ENCODE measurements at places on chromosomes 4 and X.
A peak's percentile ranks its signal among the peaks of the same experiment; 100 is the strongest.

DNA sequence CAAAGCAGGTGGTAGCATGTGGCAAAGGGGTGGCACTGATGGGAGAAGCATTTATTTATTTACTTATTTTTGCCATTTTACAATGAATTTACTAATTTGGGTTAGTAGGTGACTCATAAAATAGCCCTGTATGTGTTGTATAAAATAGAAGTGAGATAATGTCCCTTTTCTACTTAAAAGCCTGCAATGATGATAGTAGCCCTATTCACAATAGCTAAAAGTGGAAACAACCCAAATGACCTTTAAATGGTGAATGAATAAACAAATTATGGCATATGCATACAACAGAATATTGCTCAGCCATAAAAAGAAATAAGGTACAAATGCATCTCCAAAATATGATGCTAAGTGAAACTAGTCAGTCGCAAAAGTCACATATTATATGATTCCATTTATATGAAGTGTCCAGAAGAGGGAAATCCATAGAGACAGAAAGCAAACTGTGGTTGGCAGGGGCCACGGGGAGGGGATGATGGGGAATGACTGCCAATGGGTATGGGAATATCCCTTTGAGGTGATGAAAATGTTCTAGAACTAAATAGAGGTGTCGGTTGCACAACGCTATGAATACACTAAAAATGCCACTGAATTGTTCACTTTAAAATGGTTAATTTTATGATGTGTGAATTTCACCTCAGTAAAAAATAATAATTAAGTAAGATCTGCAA, 35.8 kb upstream of the FAM9C start:
- DNase-seq: no peak

DNA sequence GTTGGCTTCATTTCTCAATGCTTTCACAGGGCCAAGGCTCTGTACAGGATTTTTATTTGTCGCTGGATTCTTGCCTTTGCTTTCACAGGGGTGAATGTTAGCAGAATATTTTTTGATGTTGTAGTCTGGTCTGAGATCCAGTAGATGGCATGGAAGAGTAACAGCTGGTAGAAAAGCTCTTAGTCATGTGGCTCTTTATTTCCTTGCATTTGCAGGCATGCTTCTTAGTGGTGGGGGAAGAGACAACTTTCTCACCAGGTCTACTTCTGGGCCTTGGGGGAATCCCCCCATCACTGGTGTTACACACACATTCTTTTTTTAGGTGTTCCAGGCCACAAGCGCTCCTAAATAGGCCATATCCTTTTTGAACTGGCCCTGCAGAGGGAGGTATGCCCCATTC, 58.2 kb upstream of the DKK2 start:
- no peak for DNase-seq

DNA sequence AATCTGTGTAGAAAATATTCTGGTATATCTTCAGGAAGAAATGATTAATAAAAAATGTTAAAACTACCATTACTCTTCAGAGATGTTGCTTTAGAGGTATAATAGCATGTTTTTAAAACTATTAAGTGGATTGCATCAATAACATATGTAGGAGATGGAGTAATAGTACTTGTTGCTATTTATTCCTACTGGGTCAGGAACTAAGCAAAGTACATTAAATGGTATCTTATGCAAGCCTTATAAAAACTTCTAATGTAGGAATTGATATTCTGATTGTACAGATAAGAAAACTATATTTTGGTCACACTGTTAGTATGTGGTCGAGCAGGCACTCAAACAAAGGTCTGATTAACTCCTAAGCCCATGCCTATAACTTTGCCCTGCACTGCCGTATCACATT, 31.4 kb upstream of the PDLIM5 start:
- no peak for DNase-seq

- DNase-seq: no peak
These were observed 137.9 kb upstream of the NALF2 start for GRCh38 chrX:69366183-69366582.

GRCh38 chr4:53197772-53198142, 168.1 kb downstream of the SCFD2 start:
- no peak for DNase-seq

DNA sequence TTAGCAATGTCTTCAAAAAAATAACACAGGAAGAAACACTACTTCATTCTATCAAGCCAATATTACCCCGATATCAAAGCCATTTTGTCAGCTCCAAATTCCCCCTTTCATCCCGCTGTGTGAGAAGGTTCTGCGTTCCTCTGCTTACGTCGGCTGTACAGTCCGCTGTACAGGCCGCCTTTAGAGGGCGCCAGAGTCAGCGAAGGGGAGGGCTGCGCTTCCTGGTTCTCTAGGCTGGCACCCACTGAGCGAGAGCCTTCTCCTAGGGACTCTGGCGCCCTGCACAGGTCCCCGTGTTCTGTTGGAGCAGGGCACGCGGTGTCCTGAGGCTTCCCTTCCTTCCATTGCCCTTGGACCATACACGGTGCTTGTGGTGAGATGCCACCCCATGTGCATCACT, 25.3 kb upstream of the CT45A1 start:
- DNase-seq: peak; percentile 19

- DNase-seq: no peak
These were observed 50.4 kb downstream of the APOO start for GRCh38 chrX:23857363-23857762.

GRCh38 chr4:38382520-38382919, 281.5 kb upstream of the KLF3 start:
- no peak for DNase-seq

- no peak for DNase-seq
These were observed 26.2 kb upstream of the SLC25A6 start for GRCh38 chrX:1417921-1418771.

DNA sequence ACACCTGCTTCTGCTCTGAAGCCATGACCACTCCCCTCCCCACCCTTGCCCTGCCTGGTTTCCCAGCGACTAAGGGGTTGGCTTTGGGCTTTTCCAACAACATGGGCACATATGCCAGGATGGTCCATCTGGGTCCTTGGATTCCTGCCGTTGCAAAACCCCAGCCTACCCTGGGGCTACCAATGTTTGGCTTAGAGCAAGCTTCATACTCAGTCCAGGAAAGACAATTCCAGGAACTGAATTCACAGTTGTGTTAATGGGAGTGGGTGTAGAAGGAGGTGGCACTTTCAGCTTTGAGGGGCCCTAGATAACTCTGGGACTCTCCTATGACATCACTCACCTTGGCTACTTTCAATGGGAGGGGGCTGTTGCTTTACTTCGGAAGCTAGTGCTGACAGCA, 9.0 kb downstream of the FGFBP1 start:
- DNase-seq: no peak

- DNase-seq: no peak
These were observed 159.8 kb downstream of the OR13H1 start for GRCh38 chrX:131703646-131704045.

- DNase-seq: no peak
These were observed 231.3 kb upstream of the STK26 start for GRCh38 chrX:131791608-131792355.

DNA sequence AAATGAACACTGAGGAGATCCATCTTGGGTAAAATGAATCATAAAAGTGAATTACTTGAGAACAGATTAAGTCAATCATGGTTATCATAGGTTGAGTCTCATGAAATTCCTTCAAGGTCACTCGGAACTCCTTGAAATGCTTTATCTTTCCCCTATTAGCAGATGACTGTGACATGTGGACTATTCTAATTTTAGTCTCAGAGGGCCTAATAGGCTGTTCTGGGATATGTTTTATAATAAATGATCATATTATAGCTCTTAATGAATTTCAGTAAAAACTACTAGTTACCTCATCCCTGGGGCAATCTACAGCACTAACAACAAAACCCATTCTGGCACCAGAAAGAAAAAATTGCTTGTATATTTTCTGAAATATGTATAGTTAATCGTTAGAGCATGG, 44.7 kb downstream of the SPATA4 start:
- DNase-seq: no peak

- no peak for DNase-seq
These were observed 1366.3 kb downstream of the STIM2 start for GRCh38 chr4:28226962-28227361.

- no peak for DNase-seq
These were observed 502.8 kb downstream of the CFAP47 start for GRCh38 chrX:36422368-36422767.

GRCh38 chr4:5292101-5292500, 240.8 kb downstream of the STK32B start:
- DNase-seq: no peak

GRCh38 chrX:30649859-30650258, 3.4 kb upstream of the GK start:
- no peak for DNase-seq

DNA sequence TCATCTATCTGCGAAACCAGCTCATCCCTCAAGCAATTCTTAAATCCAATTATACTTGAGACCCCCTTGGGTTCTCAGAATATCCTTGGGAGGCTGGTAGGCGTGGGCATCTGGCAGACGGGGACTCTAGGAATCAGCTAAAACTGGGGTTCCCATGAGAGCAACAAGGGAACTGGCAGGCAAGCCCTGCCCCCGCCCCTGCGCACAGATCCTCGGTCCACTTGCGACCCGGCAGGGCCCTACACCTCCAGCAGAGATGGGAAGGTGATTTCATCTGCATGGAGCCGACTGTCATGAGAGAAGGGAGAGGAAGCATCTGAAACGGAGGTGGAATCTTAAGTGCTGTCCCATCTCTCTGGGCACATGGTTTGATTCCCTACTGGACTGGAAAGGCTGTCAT, 9.9 kb upstream of the C4orf50 start:
- no peak for DNase-seq

- DNase-seq: no peak
These were observed 399.6 kb downstream of the NLGN4X start for GRCh38 chrX:5829060-5829459.

DNA sequence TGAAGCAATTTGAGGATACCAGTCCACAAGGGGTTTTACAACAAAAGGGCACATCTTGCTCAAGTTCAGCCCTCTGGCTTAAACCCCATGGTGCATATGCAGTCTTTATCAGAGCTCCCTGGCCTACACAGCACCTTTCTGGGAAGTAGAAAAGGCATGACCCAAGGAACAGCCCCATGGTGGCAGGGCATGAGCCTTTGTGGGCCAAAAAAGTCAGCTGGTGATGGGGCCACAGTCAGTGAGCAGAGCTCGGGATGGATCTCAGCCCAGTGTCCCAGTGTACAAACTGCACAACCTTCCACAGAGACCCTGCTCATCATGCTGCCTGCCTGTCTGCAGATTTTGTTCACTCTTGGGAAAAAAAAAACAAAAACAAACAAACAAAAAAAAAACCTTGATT, 22.3 kb upstream of the TMEM165 start:
- DNase-seq: no peak

- DNase-seq: peak; percentile 33
These were observed 608 bp downstream of the TAF1 start for GRCh38 chrX:71366674-71367256.

DNA sequence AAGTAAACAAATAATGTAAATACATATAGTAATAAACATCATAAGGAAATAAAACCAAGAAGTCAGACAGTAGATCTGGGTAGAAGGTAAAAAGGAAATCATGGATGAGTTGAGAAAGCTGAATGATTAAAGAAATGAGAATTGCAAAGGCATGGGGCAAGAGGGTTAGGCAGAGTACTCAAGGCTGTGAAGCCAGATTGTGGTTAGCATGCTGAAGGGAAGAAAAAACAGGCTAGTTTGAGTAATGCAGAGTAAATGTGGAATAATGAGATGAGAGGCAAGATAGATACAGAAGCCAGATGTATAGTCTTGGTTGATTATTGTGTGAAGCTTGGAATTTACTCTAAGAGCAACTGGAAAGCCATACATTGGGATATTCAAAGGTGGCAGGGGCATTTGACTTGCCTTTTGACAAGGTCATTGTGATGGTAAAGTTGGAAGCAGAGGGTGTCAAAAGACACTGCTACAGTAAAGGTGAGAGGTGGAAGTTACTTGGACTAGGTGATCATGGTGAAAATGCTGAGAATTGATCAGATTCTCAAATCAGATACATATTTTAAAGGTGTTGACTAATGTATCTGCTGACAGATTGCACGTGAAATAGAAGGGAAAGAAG, 307.0 kb downstream of the FSTL5 start:
- DNase-seq: no peak

- DNase-seq: no peak
These were observed 51.8 kb downstream of the RGS12 start for GRCh38 chr4:3344596-3344995.

DNA sequence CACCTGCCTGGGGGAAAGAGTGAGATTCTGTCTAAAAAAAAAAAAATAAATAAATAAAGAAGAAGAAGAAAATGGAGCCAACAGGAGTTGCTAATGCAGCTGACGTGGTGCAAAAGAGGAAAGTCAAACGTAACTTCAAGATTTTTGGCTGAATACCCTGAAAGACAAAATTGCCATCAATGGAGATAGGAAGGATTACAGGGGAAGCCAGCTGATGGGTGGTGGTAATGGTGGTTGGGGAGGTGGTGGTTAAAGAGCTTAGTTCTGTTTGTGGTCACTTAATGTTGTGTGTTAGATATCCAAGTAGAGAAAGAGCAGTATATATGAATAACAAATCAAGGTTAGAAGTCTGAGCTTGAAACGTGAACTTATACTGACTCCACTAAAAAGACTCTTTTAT, 225.4 kb downstream of the ARHGAP24 start:
- DNase-seq: no peak

DNA sequence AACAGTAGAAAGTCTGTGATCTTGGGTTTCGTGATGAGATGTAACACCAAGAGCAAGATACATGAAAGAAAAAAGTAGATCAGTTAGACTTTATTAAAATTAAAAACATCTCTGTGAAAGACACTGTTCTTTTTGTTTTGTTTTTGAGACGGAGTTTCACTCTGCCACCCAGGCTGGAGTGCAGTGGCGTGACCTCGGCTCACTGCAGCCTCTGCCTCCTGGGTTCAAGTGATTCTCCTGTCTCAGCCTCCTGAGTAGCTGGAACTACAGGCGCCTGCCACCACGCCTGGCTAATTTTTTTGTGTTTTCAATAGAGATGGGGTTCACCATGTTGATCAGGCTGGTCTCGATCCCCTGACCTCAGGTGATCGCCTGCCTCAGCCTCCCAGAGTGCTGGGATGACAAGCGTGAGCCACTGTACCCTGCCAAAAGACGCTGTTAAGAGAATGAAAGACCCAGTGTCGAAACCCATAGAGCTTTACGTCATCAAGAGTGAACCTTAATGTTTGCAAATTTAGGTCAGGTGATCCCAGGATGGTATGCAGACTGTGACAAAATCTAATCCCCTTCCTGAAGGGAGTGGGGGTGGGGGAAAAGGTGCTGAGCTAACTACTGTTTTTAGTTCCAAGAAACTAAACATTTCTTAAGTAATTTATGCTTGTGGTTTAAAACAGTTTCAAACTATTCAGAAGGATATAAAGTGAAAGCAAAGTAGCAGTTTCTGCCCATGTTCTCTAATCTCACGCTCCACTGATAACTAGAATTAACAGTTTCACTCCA, 8.0 kb downstream of the OFD1 start:
- DNase-seq: no peak

Data from testis (tissue), 5 donors.